ENCODE measurements at places on chromosomes 2 and 18.

GRCh38 chr2:8642366-8643068, 39.3 kb upstream of the ID2 start:
- DNase-seq, result no peak

GRCh38 chr18:43934322-43934721, 657.0 kb upstream of the SYT4 start:
- DNase-seq, result no peak

DNA sequence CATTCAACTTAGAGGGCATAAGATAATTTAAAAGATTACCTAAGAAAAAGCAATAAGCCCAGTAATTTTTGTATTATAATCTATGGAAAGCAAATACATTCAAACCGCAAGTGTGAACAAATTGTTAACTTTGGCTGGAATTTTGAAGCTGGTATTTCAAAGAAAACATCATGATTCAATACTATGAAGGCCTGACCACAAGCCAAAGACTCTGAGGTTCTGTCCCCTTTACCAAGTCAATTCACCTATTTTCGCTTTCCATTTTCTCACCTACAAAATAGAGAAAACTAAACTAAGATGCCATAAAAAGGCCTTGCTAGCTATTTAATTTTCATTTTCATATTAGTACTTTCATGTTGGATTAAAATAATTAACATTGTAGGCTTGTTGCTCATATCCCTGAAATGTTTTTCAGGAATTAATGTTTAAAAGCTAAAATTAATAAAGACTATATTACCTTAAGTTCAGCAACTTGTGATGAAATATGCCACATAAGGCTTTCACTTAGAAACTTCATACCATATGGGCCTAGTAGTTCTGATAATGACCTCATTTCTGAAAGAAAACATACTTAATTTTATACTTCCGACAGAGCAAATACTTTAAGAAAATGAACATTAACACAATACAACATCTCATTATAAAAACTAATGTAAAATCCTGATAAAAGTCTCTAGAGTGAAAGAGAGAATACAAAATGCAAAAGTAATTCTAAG, 85.7 kb upstream of the FRZB start:
- no peak for DNase-seq

- DNase-seq, result no peak
Measured at GRCh38 chr2:170461889-170462288, 253.2 kb upstream of the SP5 start.

DNA sequence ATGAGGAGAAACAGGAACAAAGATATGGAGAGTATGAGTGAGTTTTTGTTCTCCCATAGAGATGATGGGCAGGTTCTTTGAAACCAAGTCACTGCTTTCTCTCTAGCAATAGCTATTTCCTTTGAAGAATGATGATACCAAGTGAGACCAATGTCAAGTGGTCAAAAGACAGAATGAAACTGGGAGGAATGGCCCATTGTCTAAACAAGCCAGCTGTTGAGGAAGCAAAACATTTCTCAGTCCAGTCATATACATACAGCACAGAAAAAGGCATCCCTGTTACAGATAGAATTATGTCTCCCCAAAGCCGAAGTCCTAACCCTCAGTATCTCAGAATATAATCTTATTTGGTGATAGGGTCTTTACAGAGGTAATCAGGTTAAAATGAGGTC, 66.1 kb upstream of the EPC2 start:
- no peak for DNase-seq

GRCh38 chr18:32598144-32598543, 127.5 kb upstream of the GAREM1 start:
- no peak for DNase-seq

DNA sequence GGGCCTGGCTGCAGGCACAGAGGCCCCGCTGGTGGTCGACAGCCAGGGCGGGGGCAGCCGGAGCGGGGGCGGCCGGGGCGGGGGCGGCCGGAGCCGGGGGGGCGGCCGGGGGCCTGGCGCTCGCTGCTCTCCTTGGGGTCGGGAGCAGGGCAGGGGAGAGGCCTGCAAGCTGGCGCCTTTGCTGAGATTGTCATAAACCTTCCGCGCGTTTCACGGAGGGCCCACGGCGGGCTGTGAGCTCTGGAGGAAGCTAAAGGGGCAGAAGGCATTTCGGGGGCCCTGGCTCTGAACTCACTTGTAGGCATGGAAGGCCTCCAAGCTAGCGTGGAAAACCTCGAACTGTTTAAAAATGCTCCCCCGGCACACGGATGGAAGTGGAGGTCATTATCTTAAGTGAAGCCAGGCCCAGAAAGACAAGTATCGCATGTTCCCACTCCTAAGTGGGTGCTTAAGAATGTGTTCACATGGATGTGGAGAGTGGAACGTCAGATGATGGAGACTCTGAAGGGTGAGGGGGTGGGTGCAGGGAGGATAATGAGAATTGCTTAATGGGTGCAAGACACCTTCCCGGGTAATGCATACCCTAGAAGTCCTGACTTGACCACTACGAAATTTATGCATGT, 629 bp downstream of the PRELID3A start:
- no peak for DNase-seq

- no peak for DNase-seq
Measured at GRCh38 chr2:239978411-239978810, 46.7 kb downstream of the NDUFA10 start.
